ENCODE measurements at places on chromosomes 4 and X. TPM values are rescaled to one million over a fixed set of nuclear protein-coding genes. Genes with fewer than 3 reads are reported as not detected.

GRCh38 chr4:173530326-173531085 is 477 bp upstream of the HAND2 start:
- no peaks in the 10 kb centered on the region for H3K36me3 ChIP-seq
- H3K4me1 ChIP-seq, result peaks cover 7% of the 10 kb centered on the region
- peaks cover 98% of the 10 kb centered on the region for H3K27me3 ChIP-seq

The YIPF7 gene
- total RNA-seq, result not detected

- no peak for DNase-seq
- H3K36me3 ChIP-seq, result no peaks in the 10 kb centered on the region
- H3K27me3 ChIP-seq, result peaks cover 30% of the 10 kb centered on the region
- H3K27ac ChIP-seq, result peak overlapping the region; percentile 41
- H3K4me1 ChIP-seq, result peaks cover 7% of the 10 kb centered on the region
These were observed 21.9 kb downstream of the PLS3 start for GRCh38 chrX:115582616-115583495.

DNA sequence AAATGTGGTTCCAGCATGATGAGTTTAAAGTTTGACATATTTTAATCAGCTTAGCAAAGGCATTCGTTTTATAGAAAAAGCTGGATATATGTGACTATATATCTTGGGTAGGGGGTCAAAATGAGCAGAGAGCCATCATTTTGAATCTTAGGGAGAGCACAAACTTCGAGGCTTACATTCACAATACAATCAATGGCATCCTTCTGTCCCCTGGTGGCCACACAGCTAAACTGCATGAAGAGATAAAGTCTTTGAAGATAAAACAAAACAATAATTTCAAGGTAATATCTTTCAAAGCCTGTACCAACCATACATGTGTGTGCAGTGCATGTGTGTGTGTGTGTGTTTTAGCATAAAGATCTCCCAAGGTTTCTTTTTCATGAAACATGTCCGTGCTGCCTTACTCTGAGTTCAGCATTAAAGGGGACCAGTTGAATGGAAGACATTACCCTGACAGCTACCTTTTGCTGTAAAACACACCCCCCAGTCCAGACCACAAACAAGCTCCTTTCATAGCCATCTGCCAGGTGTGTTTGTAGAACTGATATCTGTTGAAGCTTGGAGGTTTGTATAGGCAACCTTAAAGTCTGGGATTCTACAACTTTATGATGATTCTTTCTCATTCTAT is 22.0 kb downstream of the DYNLT3 start:
- H3K27ac ChIP-seq, result no peak overlapping the region
- H3K4me1 ChIP-seq, result peaks cover 6% of the 10 kb centered on the region
- DNase-seq, result no peak
- no peak overlapping the region for H3K4me3 ChIP-seq
- no peaks in the 10 kb centered on the region for H3K36me3 ChIP-seq

GRCh38 chr4:146124023-146124680 is 51.4 kb upstream of the LSM6 start:
- H3K27ac ChIP-seq, result no peak overlapping the region
- no peaks in the 10 kb centered on the region for H3K27me3 ChIP-seq
- no peaks in the 10 kb centered on the region for H3K36me3 ChIP-seq
- no peak for DNase-seq
- no peak overlapping the region for H3K4me3 ChIP-seq

GRCh38 chrX:117607561-117607960 is 509.0 kb downstream of the KLHL13 start:
- H3K4me1 ChIP-seq, result no peaks in the 10 kb centered on the region
- H3K4me3 ChIP-seq, result no peak overlapping the region
- H3K27me3 ChIP-seq, result no peaks in the 10 kb centered on the region
- DNase-seq, result no peak
- H3K27ac ChIP-seq, result no peak overlapping the region
- H3K36me3 ChIP-seq, result no peaks in the 10 kb centered on the region

- H3K4me3 ChIP-seq, result no peak overlapping the region
- H3K4me1 ChIP-seq, result no peaks in the 10 kb centered on the region
- no peak overlapping the region for H3K27ac ChIP-seq
- no peaks in the 10 kb centered on the region for H3K27me3 ChIP-seq
- DNase-seq, result no peak
- H3K36me3 ChIP-seq, result no peaks in the 10 kb centered on the region
These were observed 7.8 kb upstream of the PIGA start for GRCh38 chrX:15343075-15343476.

Data from left lung (tissue), 14 donors.